Umbilical cord (tissue), 2 donors: ENCODE measurements at places on chromosomes 3 and 15. TPM values are rescaled to one million over a fixed set of nuclear protein-coding genes. Genes with fewer than 3 reads are reported as not detected.

Gene SEMA6D
- total RNA-seq = 17.1 TPM

DNA sequence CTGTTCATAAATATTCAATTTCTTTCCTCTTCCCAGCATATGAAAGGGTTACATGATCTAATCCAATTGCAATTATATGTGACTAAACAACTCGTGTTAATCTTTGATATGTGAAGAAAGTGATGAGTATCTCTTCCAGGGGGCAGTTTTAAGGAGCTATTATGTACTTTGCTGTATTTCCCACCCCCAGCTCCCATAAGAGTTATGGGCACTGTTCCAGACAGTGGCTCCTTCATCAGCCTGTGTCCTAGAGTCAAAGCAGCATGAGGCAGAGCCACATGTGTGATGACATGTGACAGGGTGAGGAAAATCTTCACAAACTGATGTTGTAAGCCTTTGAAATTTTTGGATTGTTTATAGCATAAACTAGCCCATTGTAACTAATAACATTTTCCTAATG, 315.4 kb downstream of the DIPK2A start:
- DNase-seq = no peak

Gene CSPG4
- 84.0 TPM for total RNA-seq

Gene THRB
- 8.4 TPM for total RNA-seq
